ENCODE measurements at places on chromosomes 3 and 15. TPM values are rescaled to one million over a fixed set of nuclear protein-coding genes. Genes with fewer than 3 reads are reported as not detected.

The CCDC191 gene
- 1.3 TPM for total RNA-seq

The ADAMTS7 gene
- total RNA-seq: 6.6 TPM

The TMA7 gene
- 233 TPM for total RNA-seq

The ACTL6A gene
- 67.1 TPM for total RNA-seq

The TGM4 gene
- total RNA-seq: 0.26 TPM

The DLL4 gene
- total RNA-seq: 43.9 TPM

Measured in pulmonary artery endothelial cell (primary cell).